ENCODE measurements at places on chromosomes 6 and 20. TPM values are rescaled to one million over a fixed set of nuclear protein-coding genes. Genes with fewer than 3 reads are reported as not detected.

The CST1 gene
- 2.7 TPM for total RNA-seq

The RAB22A gene
- 6.0 TPM for total RNA-seq

The CGA gene
- total RNA-seq, result not detected

The PTCHD4 gene
- total RNA-seq, result 0.31 TPM

The SAMD10 gene
- 2.8 TPM for total RNA-seq

The NTSR1 gene
- total RNA-seq, result 1.4 TPM

The PNPLA1 gene
- total RNA-seq, result not detected

The CRISP2 gene
- total RNA-seq, result 0.50 TPM

The CHRNA4 gene
- 3.9 TPM for total RNA-seq

The DEFB112 gene
- total RNA-seq, result not detected

The CCN5 gene
- not detected for total RNA-seq

The SLC52A3 gene
- 3.6 TPM for total RNA-seq

The OXT gene
- total RNA-seq, result not detected

The SLC32A1 gene
- total RNA-seq, result 0.87 TPM

The SRSF12 gene
- 2.6 TPM for total RNA-seq

The PROKR2 gene
- total RNA-seq, result 2.1 TPM

The OPRL1 gene
- 1.1 TPM for total RNA-seq

The CD2AP gene
- total RNA-seq, result 93.2 TPM

The LY6G5C gene
- not detected for total RNA-seq

The HFE gene
- 0.63 TPM for total RNA-seq

The ZNF184 gene
- total RNA-seq, result 7.7 TPM

The CNR1 gene
- total RNA-seq, result 2.6 TPM

All from GM23338 (cell line).